Suppressor macrophage treated with lipopolysaccharide for 4 hours (primary cell): ENCODE measurements at places on chromosomes 5 and 9.

GRCh38 chr5:108581026-108581425, 166.7 kb upstream of the FER start:
- DNase-seq, result no peak

- no peak for DNase-seq
Measured at GRCh38 chr9:78927099-78927940, 630.4 kb downstream of the PSAT1 start.

DNA sequence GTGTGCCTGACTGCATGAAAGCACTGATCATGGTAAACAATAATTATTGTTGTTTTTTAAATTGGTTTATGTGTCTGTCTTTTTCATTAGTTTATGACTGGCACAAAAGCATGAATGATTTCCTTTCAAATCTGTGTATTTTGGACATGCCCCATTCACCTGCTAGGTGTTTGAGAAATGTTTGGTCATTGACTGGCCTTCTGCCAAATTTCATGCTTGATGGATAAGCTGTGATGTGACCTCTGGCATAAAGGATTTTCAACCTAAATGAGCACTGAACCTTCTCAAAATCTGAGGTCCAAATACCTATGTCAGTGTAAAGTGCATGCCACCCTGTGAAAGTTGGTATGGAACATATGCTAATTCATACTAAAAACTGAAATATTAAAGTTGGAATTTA, 204.5 kb downstream of the BRINP1 start:
- no peak for DNase-seq

- peak; percentile 49 for DNase-seq
Measured at GRCh38 chr5:151772846-151773561, 1.2 kb downstream of the G3BP1 start.

GRCh38 chr9:23850690-23851629, 24.9 kb upstream of the ELAVL2 start:
- no peak for DNase-seq

DNA sequence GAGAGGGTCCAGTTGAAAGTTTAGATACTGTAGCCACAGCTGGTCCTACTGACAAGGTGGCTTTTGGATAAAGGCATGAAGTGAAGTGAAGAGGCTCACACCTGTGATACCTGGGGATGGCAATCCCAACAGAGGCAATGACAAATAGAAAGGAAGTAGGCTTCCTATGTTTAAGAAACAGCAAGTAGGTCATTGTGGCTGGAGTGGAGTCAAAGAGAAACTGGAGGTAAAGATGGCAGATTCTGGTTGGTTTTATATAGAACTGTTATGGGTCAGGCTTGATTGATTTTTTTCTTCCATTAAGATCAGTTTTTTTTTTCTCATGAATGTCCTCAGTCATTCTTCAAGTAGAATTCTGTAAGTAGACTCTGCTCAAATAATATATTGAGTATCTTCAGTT, 79.5 kb downstream of the ANXA1 start:
- DNase-seq, result no peak
